ENCODE measurements at places on chromosomes 3 and 15. TPM values are rescaled to one million over a fixed set of nuclear protein-coding genes. Genes with fewer than 3 reads are reported as not detected.
A peak's percentile ranks its signal among the peaks of the same experiment; 100 is the strongest.

GRCh38 chr3:165895919-165896318, 58.7 kb upstream of the BCHE start:
- peak; percentile 7 for DNase-seq

GRCh38 chr15:58947179-58947578, 13.7 kb upstream of the SLTM start:
- no peak for DNase-seq

- no peak for DNase-seq
Observed at GRCh38 chr3:177338697-177339219, 141.5 kb upstream of the TBL1XR1 start.

- no peak for DNase-seq
Observed at GRCh38 chr3:16132928-16133327, 41.6 kb upstream of the GALNT15 start.

GRCh38 chr15:40106203-40107161, 2.2 kb downstream of the BMF start:
- DNase-seq: peak; percentile 65

- DNase-seq: no peak
Observed at GRCh38 chr3:150703299-150703755, 393 bp downstream of the ERICH6 start.

GRCh38 chr3:174465177-174465576, 394.0 kb upstream of the NAALADL2 start:
- no peak for DNase-seq

- DNase-seq: no peak
Observed at GRCh38 chr15:82571722-82572222, 31.5 kb upstream of the RPS17 start.

- no peak for DNase-seq
Observed at GRCh38 chr15:39999538-40000200, 39.3 kb downstream of the SRP14 start.

GRCh38 chr3:25291481-25291905, 136.6 kb upstream of the RARB start:
- no peak for DNase-seq

DNA sequence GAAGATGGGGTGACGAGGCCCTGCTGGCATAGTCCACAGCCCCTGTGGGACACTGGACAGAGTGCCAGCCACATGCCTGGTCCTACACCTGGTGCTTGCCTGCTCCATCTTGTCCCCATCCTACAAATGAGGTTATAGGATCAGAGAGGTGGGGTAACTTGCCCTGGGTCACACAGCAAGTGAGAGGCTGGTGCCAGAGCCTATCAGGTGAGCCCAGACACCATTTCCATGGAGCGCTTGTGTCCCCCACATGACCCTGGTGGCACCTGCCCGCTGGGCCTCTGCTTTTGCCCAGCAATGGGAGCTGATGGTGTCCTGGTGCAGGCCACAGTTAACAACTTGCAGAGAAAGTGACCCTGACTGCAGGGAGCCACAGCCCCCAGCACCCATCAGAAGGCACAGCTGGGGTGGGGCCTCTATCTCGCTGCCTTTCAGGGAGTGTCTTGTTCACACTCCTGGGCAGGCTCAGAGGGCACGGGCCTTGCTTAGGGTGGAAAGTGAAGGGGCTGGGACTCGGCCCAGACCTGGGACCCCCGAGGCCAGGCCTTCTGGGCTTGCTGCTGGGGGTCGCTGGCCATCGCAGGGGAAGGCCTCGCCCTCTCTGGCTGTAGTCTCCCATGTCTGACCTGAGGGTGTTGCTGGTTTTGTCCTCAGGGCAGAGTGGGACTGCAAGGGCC, 7.2 kb downstream of the PLXNA1 start:
- DNase-seq: no peak

DNA sequence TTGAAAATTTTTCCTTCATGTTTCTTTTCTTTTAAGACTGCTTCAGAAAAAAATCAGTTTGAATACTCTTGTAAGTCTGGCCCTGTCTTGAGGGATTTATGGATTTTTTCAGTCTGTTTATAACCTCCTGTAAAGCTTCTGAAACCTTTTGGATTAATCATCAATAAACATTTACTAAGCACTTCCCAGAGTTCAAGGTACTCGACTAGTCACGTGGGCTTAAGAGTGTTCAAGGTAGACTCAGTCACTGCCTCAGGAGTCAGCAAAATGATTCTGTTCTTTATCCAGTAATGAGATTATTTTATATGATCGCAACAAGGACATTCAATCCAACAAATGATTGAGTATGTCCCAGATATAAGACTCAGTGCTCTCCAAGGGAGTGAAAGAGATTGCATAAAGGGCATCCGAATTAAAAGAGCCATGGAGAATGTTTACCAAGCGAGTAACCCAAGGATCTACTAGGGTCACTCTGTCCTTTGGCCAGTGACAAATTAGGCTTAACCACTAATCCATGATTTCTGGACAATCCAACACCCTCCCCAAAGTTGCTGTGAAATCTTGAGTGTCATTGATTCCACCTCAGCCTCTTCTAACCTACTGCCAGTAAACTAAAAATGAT, 726.6 kb upstream of the NAALADL2 start:
- DNase-seq: no peak

- DNase-seq: no peak
Observed at GRCh38 chr15:66139591-66140207, 113.9 kb downstream of the MEGF11 start.

FBXW12 gene
- total RNA-seq: not detected

GUCA1C gene
- total RNA-seq: not detected

CHAC1 gene
- 14.4 TPM for total RNA-seq

TATDN2 gene
- total RNA-seq: 27.4 TPM

ISLR gene
- total RNA-seq: not detected

KBTBD13 gene
- not detected for total RNA-seq

DLL4 gene
- total RNA-seq: not detected

LXN gene
- 7.8 TPM for total RNA-seq

MBD4 gene
- total RNA-seq: 24.0 TPM

ZMYND10 gene
- 0.44 TPM for total RNA-seq

GAP43 gene
- not detected for total RNA-seq

Measured in foreskin keratinocyte (primary cell).